ENCODE measurements at places on chromosomes 6 and 20.

GRCh38 chr20:53070706-53071392 lies 98.7 kb downstream of the TSHZ2 start:
- no peak for DNase-seq

- no peak for DNase-seq
These were observed 16.6 kb upstream of the CALHM6 start for GRCh38 chr6:116444575-116444974.

DNA sequence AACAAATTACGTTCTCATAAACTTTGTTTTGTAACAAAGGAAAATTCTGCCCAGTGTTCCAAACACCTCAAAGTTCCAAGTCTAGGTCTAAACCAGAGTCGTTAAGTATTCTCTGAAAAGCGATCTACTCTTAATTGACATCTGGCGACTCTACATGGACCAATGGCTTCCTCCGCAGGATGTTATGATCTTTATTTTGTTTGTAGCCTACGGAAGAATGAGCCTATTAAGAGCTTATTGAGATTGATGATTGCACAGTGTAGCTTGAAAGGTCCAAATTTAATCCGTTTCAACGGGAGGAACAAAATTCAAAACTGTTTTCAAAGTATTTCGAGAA lies 61.1 kb downstream of the FAM217A start:
- DNase-seq = no peak

- DNase-seq = no peak
These were observed 564.3 kb upstream of the NRSN1 start for GRCh38 chr6:23561732-23562131.

GRCh38 chr6:146878168-146878951 lies 279.6 kb downstream of the ADGB start:
- no peak for DNase-seq

DNA sequence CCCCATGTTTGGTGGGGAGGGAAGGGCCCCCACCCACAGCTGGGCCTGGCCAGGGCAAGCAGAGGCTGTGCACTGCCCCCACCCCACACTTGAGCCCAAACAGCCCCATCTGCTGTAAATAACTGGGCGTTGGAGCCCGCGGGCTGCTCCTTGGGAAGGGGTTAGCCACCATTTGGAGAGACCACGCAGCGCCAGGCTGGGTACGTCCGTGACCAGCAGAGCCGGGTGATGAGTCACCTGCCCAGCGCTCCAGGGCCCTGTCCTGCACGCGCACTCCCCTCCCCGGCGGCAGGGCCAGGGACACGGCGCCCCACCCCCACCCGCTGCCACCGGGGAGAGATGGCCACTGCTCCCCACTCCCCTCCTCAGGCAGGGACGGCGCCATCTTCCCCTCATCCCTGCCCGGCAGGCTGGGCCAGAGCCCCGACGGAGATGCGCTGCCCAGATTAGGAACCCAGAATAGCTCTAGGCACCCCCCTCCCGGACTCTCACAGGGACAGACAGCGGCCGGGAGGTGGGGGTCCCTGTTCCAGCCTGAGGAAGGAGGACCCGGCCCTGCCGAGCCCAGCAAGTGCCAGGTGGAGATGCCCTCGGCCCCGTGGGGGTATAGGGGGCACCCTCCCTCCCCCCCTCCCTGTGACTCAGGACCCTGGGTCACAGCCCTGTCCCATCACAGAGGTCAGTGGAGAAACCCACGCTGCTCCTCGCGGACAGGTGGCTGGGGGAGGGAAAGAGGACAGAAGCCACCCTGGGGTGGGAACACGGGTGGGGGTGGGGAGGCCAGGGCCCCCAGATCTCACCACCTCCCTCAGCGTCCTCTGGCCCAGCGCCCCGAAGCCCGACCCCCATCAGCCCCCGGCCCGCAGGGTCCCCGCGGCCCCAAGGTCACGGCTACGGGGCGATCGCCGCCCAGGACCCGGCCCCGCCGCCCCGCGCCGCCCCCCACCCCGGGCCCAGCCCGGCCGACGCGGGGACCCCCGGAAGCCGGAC lies 642 bp downstream of the EEF1A2 start:
- DNase-seq = peak; percentile 75

DNA sequence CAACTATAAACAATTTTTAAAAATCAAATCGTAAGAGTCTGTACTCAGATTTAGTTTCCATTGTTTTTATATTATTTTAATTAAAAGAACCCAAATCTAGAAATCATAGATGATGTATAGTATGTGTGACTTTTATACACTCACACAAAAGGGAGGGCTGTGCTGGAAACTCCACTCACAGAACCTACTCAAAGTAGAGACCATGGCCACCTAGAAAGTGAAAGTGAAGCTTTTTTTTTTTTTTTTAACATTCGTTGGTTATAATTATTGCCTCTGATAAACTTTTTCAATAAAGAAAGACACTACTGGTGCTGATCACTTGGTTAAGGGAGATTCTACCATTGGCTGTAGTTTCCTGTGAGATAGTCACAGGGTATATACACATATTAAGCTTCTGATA lies 37.9 kb upstream of the PRL start:
- DNase-seq = no peak

All from Right ventricle myocardium inferior (tissue), 1 donor.